ENCODE measurements at places on chromosomes 5 and 9.

- DNase-seq: no peak
Observed at GRCh38 chr5:150361301-150361700, 3.8 kb downstream of the TCOF1 start.

DNA sequence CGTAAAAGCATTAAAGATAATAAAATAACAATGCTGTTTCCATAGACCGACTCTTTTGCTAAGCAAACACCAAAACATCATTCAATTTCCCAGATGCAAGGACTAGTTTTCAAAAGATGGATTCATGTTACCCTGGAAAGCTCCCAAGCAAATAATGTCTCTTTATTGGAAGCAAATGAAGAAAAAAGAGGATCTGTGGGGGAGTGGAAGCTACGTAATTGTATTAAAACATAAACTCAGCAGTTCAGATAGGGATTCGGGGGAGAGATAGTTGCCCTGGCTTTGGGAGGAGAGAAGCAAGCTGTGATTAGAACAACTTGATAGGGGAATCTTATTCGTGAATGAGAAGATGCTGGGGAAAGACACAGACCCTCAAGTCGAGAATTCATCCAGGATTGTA lies 491.0 kb upstream of the CLINT1 start:
- DNase-seq: no peak

DNA sequence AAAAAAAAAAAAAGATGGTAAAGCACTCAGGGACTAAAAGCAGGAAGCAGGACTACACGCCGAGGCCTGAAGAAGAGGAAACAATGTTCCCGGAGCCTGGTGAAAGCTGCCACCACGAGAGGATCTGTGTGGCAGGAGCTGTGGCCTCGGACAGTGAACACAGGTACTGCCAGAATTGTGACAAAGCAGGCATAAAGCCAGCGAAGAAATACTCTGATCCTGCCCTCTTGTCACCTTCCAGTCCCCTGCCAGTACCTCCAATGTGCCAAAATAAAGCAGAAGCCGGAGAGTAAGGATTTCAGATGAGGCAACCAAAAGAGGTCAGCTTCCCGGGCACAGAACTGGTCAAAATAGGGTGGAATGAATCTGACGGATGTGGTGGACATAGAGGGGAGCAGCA lies 211.5 kb upstream of the TARS1 start:
- no peak for DNase-seq

- DNase-seq: no peak
Observed at GRCh38 chr5:92633875-92634487, 947.0 kb downstream of the NR2F1-AS1 start.

DNA sequence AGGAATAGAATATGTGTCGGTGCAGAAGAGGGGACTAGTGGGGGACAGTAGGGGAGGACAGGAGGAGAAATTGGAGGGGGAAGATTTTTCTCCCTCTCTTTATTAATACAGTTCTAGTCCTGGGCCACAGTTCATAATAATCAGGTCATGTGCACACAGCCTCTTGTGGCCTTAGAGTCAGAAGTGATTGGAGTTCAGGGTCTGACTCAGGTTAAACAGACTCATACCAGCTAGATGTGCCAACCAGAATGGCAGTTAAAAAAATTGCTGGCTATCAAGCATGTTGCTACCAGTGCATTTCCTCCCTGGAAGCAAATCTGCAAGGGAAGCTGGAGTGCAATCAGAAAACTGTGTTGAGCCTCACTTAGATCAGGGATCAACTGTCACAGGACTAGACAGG lies 132.7 kb upstream of the MAP1B start:
- DNase-seq: no peak

DNA sequence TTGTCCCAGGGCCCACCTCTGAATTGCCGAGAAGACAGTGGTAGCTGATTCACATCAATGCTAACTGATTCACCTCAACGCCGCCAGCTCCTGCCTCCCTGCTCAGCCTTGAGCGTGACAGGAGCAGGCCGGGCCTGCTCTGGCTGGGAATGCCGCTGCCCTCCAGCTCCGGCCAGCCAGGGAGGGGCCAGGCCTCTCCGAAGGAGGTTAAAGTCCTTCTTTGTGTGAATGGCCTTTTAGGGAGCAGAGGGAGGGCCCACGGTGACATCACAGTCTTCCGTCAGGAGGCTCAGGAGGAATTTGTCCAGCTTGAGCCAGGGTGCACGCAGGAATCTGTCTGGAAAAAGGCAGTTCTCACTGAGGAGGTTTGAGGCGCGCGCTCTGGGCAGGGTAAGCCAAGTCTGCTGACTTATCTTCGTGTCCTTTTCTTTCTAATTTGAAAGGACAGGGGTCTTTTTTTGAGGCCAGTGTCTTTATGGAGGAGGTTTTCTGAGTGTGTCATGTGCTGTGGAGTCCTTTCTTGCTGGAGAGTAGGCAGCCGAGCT lies 82.7 kb downstream of the C9orf152 start:
- no peak for DNase-seq

- no peak for DNase-seq
Observed at GRCh38 chr5:165538065-165538464, 2032.6 kb downstream of the MAT2B start.

DNA sequence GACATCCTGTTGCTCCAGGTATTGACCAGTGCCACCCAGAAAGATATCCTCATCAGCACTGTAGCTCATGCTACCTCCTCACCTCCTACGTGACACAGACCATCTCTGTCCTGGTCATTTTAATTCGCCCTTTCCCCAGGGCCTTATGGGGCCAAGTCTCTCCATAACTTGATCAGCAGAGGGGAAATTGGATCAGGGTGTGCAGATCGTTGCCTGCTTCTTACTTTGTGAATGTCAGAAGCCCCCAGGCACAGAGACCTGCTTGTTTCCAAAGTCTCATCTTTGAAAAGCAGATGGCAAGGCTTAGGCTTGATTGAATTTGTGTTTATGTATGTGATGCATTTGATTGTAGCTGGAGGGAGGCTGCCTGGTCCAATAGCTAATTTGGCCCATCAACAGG lies 8.8 kb upstream of the DBH start:
- no peak for DNase-seq

- DNase-seq: no peak
Observed at GRCh38 chr5:144356489-144356888, 185.8 kb downstream of the KCTD16 start.

Measured in T-helper 22 cell (primary cell).